ENCODE measurements at places on chromosomes 1 and 21.

DNA sequence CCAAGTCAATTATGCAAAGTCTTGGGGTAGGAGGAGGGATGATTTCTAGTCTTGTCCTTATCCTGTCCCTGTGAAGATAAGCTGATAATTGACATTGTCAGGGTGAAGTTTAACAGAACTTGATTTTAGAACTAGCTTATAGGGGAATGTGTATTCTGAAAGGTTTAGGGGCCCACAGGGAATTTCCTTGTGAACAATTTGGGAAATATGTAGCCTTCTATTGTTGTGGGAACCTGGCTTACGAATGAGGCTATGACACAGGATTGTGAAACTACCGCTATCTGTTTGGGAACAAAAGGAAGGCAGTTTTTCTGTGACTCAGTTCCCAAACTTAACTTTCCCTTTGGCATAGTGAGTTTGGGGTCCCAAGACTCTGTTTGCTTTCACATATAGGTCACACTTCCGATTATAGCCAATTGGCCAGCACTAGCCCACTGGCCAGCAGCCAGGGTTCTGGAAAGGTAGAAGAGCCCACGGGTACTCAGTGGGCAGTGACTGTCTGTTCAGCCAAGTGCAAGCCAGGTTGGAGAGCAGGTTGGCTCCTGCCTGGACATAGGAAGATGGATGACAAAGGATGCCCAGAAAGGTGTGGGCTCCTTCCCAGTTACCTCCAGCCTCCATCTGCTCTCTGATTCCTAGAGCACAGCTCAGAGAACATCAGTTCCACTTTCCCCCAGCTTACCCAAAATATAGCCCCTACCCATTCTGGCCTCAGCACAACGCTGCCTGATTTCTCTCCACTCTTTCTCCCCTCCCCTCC lies 35.5 kb downstream of the H3-3A start:
- DNase-seq, result peak; percentile 86

GRCh38 chr1:222923506-222923905 lies 108.7 kb downstream of the DISP1 start:
- no peak for DNase-seq

DNA sequence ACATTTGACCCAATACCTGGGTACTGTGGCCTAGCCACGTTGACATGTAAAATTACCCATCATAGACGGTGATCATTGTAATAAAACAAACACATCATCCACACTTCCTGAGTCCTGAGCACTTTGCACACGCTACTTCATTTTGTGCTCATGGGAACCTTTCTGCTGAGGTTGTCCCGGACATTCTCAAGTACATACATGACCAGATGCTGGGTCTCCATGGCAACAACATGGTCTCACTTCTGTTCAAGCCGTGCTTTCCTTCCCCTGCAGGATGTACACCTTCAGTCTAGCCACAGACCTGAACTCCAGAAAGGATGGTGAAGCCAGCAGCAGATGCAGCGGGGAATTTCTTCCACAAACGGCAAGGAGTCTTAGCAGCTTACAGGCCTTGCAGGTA lies 22.7 kb downstream of the UBASH3A start:
- no peak for DNase-seq

- no peak for DNase-seq
Observed at GRCh38 chr1:41719590-41719989, 199.1 kb downstream of the HIVEP3 start.

DNA sequence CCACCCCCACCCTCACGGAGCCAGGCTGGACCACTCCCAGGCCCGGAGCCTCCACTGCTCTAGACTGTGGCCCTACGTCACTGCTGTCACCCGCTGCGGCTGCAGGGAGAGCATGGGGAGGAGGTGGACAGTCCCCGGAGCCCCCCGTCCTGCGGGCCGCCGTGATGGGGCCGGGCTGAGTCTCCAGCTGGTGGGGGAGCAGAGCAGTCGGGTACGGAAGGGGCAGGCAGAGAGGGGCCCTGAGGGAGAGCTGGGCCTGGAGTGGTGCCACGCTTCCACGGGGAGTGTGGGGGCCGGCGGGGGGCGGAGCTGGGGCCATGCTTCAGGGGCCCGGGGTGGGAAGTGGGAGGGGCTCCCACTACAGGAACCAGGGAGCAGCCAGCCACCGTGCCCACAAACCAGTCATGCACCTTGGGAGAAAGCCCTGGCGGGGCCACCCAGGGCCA lies 98.9 kb upstream of the KCNK1 start:
- no peak for DNase-seq

GRCh38 chr1:71914626-71915025 lies 367.7 kb downstream of the NEGR1 start:
- DNase-seq, result no peak

DNA sequence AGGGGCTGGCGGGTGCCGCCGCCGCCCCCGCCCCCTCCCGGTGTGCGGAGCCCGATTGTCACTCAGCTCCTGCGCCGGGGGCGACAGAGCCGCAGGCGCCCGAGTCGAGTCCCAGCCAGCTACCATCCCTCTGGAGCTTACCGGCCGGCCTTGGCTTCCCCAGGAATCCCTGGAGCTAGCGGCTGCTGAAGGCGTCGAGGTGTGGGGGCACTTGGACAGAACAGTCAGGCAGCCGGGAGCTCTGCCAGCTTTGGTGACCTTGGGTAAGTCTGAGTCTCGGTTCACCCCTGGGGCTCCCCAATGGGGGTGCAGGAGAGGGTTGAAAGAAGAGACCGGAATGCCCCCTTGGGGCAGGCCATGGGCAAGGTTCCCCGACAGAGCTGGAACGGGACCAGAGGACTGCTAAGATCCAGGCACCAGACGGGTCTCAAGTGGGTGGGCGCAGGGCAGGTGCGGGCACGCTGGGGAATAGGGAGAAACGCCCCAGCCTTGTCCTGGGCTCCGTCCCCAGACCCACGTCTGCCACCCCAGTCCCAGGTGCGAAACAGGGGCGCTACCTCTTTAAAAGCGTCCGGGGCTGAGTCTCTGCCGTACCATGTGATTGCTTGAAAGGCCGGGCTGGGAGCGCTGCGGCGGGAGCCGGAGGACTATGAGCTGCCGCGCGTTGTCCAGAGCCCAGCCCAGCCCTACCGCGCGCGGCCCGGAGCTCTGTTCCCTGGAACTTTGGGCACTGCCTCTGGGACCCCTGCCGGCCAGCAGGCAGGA lies at the start of gene ADORA1:
TSS of gene ADORA1 (plus strand) at position 61 of the 765 bp plus-strand sequence. CDS start 1,116 bp downstream, outside the sequence.
- DNase-seq, result peak; percentile 53

- DNase-seq, result no peak
Observed at GRCh38 chr1:18927082-18927653, 24.8 kb upstream of the ALDH4A1 start.

DNA sequence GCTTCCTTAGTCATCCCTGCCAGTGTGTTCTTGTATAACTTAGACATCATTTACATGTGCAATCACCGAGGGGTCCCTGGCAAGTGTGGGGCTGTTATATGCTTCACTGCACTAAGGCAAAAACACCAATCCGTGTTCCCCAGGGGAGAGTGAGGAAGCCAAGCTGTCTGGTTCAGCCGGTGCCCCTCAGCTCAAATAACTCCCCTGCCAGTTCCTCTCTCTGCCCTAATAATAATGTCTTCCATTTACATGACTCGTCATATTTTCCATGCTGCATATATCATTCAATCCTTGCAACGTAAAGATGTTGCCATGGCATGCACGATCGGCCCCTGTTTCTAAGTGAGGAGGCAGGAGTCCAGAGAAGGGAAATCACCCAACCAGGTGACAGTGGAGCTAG lies 24.4 kb upstream of the NDC1 start:
- no peak for DNase-seq

- DNase-seq, result no peak
Observed at GRCh38 chr21:31543191-31543590, 116.3 kb upstream of the SOD1 start.

- no peak for DNase-seq
Observed at GRCh38 chr1:92118826-92119225, 38.7 kb downstream of the BTBD8 start.
